Putamen (tissue), 1 donor: ENCODE measurements at places on chromosomes 3 and 15.

DNA sequence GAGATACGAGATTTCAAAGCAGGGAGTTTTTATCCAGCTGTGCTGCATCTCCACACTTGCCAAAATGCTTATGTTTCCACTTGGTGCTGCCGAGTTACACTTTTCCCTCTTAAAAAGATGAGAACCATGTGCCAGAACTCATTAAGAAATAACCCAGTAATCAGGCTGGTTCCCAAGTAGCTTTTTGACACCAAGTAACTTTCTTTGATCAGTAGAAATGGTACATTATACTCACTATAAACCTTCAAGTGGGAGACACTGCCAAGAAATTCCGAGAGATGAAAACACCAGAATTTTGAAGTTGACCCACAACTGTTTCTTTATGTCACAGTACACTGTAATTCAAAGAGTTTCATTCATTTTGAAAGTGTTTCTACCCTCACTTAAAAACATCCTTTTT, 164.6 kb upstream of the CCDC54 start:
- no peak for DNase-seq

- no peak for DNase-seq
These were observed 1101.9 kb downstream of the ROBO1 start for GRCh38 chr3:78665776-78666469.

- DNase-seq = no peak
These were observed 28.6 kb downstream of the TRAK1 start for GRCh38 chr3:42119561-42120355.

GRCh38 chr3:9649791-9650521, 651 bp downstream of the MTMR14 start:
- DNase-seq = no peak

GRCh38 chr3:73637042-73637441, 12.3 kb upstream of the PDZRN3 start:
- no peak for DNase-seq

- DNase-seq = no peak
These were observed 10.9 kb downstream of the PAQR9 start for GRCh38 chr3:142952272-142953193.

DNA sequence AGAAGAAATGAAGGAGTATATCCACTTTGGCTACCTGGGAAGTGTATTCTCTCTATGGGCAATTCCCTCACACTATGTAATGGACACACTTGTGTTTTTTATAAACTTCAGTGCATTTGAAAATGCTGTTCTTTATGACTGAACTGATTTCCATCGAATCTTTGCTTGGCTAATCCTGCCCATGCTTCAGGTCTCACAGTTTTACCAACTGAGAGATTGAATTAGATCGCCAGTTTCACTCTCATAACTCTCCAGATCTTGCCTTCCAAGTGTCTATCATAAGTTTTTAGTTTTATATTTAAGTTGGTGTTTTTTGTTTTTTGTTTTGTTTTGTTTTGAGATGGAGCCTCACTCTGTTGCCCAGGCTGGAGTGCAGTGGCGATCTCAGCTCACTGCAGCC, 73.5 kb upstream of the MBNL1 start:
- DNase-seq = no peak

DNA sequence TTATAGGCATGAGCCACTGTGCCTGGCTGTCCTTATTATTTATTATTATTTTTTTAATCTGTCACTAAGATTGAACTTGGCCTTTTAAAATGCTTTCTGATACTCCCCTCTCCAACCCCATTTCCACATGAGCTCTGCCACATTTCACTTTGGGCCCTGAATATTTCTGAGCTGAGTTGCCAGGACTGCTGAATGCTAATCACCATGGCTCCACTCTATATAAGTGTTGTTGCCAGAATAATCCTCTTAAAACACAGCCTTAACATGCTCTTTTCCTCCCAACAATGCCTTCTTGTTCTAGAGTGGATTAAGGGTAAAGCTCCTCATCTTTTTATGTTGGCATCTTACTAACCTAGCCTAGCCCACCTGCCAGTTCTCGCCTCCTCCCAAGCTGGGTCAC, 124.4 kb downstream of the PDZRN3 start:
- DNase-seq = no peak

- no peak for DNase-seq
These were observed 17.9 kb downstream of the TMEM43 start for GRCh38 chr3:14142567-14143270.

DNA sequence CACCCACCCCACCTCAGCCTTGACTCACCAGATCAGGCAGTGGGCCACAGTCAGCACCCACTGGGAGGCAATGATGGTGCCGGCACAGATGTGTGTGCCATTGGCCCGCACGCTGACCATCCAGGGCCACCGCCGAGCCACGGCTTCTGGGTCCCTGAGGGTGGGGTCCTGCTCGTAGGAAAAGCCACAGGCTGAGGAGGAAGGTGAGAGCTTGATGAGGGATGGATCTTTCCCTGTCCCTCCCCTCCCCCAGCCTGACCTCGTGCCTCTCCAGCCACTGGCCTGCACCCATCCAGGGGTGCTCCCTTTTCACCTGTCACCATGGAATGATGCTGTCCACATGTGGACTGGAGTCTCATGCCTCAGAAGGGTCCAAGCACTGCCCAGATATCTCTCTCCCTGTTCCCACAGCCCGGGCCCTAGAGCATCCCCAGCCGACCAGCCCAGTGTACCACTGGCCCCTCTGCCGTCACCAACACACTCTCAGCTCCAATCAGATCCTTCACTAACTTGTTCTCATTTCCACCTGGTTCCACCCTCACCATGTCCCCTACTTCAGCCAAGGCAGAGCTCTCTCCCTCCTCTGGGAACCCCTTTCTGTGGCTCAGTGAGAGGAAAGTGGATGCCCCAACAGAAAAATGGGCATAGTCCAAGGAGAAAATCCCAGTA, 2.0 kb downstream of the PRSS50 start:
- DNase-seq = no peak

DNA sequence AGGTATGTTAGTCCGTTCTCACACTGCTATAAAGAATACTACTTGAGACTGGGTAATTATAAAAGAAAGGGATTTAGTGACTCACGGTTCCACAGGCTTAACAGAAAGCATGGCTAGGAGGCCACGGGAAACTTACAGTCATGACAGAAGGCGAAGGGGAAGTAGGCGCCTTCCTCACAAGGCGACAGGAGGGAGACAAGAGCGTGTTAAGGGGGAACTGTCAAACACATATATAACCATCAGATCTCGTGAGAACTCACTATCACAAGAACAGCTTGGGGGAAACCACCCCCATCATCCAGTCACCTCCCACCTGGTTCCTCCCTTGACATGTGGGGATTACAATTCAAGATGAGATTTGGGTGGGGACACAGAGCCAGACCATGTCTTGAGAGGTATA, 30.4 kb downstream of the SPRED1 start:
- DNase-seq = no peak

DNA sequence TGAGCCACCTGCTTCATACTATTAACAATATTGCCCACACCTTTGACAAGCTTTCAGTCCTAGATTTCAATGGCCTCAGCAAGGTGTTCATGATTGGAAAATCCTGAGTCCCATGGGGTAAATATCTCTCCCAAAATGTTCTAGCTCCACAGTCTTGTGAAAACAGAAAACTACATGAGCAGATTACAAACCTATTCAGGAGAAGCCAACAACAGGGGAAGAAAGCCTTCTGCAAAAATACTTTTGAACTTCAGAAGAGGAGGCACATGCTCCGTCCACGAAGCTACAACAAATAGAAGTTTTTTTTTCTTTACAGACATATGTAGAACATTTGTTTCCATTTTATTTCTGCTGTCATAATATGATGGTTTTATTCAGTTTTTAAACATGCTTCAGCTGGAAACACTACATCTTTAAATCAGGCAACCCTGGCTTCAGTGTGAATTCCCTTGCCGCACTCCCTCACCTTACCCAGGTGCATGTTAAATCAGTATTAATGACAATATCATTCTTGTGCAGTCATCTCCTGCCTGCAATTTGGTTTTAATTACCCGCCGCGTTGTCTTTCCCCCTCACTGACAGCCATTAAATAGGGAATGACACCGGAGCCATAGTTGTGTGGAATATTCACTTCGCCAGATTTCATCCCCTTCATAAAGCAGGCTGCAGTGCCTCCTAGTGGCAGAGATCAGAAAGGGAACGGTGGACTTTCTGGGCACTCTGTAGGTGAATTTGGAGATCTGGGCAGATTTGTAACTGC, 725.5 kb upstream of the ARRDC4 start:
- peak; percentile 3 for DNase-seq

DNA sequence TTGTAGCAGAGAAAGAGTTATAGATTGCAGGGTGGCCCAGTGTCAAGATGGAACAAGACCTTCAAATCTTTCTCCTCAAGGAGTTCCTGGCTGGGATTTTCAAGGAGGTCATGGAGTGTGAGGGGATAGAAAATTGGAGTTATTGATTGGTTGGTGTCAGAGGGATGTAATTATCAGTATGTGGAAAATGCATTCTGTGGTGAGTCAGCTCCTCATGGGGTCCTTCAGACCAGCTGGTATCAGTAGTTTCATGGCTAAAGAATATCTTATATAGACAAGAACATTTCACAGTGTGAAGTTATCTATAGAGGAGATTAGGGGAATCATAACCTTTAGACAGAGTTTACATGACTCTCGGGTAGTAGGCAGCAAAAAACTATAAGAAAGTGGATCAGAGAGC, 1114.0 kb upstream of the GBE1 start:
- no peak for DNase-seq

GRCh38 chr3:124768812-124769211, 38.6 kb downstream of the UMPS start:
- DNase-seq = no peak

DNA sequence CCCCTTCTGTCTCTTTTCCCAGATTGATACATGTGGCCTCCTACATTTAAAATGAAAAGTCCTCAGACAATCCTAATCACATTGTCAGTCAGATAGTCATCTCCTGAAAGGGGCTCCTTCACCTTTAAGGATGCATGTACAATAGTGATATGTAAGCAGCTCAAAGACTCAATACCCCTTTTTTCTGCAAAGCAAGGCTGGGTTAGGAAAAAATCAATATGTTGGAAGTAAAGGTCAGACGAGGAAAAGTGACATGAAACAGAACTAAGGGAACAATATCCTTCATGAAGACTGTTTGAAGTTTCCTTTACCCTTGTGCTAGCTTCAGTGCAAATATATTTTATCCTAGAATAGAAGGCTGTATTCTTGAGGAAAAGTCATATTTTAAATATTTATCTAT, 539.3 kb downstream of the NR2F2 start:
- DNase-seq = no peak

DNA sequence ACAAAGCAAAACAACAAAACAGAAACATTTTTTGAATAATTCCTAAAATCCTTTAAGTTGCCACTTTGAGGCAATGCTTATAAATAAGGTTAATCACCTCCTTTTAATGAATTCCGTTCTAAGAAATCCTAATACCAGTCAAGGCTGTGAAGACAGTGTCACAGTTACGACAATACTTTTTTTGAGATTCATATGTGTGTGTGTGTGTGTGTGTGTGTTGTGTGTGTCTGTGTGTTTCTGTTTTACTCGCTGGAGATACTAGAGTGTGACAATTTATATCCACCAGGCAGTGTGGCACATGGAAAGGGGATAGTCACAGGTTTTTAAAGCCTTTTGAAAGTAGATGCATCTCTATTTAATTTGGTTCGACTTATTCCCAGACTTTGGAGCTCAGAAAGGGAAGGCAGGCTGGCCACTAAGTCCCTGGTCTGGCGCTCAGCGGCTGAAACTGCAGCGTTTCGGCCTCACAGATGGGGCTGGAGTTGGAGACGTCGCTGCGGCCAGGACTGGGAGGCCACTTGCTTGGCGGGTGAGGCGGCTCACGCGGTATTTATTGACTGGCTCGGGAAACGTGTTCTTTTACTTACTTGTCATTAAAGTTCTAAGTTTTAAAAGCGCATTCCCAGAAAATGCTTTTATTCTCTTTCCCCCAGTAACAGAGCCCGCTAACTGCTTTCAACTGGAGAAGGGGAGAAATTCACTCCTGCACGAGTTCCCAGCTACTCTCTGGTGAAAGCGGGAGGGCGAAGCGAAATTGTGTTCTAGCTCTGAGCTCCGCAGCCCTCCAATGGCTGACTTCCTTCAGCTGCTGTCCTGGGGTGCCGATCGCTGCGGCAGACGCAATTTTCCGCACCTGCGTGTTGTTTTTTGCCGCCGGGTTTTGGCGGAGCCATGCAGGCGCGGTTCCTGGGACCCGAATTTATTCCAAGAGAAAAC, 13.7 kb downstream of the ZIC1 start:
- DNase-seq = no peak

GRCh38 chr3:138371070-138371965, 22.9 kb downstream of the MRAS start:
- no peak for DNase-seq

DNA sequence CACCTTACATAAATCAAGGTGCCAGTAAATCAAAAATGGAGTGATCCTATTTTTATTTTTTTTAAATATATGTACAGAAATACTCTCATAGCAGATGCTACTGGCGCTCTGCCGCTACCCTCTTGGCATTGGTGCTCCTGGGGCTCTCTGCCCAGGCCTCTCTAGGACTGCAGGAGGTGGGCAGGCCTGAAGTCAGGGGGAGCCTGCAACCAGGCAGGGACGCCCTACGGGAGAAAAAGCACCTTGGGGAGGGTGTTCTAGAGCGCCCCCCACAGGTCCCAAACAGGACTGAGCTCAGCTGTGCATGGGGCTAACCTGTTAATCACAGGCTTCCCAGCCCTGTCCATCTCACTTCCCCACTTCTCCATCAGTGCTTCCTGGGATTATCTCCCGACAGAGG, 192.5 kb downstream of the SHQ1 start:
- DNase-seq = no peak

GRCh38 chr3:187080799-187081450, 58.4 kb downstream of the RPL39L start:
- DNase-seq = no peak

GRCh38 chr15:52466134-52466701, 62.5 kb downstream of the MYO5A start:
- DNase-seq = no peak

DNA sequence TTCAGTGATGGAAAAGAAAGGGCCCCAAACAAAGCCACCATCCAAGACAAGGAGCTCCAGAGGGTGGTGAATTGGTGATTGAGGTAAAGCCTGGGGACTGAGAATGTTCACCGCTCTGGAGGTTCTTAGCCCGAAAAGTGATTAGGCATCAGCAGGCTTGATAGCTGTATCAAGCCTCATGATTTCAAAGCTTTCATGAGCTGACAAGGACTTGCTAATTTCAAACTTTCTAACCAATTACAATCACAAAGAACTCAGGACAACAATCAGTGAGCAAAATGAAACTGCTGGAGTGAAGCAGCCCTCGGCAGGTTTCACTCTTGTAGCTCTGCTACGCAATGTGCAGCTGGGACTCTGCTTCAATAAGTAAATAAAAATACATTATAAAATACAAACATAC, 391.3 kb downstream of the TIGIT start:
- DNase-seq = no peak

DNA sequence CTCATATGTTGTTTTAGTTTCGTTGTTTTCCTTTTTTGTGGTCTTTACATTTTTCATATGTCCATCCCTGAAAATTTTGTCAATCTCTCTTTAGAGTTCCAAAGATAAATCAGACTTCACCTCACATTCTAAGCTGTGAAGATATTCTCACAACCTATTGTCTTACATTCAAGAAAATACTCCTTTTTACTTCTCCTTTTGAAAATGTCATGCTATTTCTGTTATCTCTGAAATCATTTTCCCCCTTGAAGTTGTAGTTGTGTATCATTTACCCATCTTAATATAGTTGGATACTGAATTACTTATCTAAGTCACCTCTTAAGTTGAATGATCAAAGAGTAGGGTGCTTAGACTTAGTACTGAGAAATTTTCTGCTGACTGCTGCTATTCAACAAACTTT, 74.3 kb downstream of the DCUN1D1 start:
- DNase-seq = no peak
